ENCODE measurements at places on chromosomes 3 and 15. TPM values are rescaled to one million over a fixed set of nuclear protein-coding genes. Genes with fewer than 3 reads are reported as not detected.

SCG5 gene
- 91.9 TPM for total RNA-seq

NRROS gene
- total RNA-seq = 2.7 TPM

POPDC2 gene
- not detected for total RNA-seq

CTXN2 gene
- total RNA-seq = not detected

DNA sequence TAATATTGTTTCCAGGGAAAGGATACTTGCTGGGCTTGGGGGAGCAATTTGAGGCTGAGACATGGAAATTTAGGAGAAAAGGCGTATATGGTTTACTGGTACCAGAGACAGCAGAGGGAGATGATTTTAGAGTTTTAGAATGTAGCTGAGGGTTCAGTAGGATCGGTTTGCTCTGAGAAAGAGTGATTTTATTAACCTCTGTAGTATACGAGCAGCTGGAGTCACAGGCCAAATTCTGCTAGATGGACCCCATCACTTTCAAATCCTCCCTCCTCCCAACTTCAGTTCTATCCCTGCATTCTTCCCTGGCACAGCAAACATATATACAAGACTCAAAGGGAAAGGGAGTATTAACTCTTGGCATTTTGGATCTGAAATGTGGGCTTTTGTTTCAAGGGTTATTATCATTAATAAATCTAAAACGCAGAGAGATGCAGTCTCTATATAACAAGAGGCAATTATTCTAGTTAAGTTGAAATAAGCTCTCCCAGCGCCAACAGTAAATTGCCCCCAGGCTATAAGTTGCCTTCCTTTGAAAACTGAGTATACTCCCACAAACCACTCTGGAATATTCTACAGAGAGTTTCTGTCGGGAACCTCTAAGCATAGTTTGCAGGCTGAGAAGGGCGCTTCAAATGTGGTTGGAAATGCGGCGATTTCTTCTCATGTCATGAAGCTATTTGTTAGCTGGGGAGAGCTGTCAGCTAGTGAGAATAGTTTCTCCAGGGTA is 5.4 kb downstream of the CRABP1 start:
- DNase-seq = peak; percentile 46

DNA sequence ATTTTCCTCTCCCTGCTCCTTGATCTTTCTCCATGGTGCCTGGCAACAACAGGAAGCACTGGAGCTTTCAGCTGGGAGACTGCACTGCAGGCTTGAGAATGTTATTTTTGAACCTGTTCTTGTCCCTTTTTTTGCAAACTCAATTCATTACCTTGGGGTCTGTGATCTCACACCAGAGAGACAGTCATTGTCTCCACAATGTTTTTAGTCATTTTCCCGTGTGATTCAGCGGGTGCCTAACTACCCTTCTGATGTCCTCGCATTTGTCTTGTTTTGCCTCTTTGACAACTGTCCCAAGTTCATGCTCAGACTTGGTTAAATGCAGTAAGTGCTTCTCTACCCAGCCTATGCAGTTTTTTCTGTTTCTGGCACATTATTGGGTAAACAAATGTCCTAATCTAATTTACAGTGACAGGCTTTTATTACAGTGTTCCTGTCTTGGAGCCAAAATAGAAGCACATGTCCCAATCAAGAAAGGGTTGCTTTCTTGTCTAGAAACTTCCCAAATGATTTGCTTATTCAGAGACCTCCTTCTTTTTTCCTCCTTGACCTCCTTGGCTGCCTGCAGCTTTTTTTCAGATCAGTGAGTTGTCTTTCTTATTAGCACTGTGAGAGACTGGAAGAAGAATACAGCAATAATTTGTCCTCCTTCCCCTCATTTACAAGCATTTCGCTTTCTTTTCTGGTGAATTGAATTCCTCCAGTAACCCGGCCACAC is 162.4 kb downstream of the NSUN3 start:
- peak; percentile 3 for DNase-seq

DNA sequence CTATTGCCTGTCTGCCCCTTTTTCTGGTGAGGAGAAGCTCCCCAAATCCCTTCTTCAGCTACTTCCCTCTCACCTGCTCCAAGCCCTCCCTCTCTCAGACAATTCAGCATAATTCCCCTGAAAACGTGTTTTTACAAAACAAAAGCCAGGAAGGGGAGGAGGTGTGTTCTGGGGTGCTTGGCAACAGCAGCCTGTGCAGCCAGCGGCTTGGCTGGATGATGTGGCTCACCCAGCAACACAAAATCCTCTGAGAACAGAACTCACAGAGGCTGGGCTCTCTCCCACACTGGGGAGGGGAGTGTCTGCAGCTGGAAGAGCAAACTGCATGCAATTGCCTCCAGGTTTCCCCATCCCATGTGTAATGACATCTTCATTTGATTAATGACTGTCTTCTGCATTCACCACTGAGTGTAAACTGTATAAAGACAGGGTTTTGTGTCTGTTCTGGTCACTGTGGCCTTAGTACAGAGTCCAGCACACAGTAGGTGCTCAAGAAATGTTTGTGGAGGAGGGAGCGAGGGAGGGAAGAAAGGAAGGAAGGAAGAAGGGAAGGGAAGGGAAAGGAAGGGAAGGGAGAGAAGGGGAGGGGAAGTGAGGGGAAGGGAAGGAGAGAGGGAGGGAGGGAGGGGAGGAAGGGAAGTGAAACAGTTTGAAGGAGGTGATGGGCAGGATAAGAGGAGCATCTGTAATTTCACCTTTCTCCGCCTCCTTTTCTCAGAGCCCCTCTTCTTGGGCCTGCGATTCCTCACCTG is 70.1 kb upstream of the GLCE start:
- peak; percentile 61 for DNase-seq

DNA sequence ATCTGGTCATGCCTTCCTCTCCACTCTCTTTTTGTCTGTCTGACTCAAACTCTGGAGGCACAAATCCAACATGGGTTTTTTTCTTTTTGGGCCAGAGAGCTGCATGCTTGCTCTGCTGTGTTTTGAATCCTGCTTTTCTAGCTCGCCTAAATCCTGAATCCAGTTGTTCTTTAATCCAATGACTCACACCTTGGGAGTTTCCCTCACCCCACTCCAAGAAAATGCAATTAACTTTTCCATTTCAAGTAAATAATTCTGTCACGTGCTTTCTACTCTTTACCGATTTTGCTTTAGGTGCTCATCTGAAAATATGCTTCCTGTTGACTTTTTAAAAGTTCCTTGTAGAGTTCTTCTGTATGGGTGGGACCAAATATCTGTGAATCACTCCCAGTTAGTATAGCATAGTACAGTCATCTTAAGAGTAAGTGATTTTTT is 47.6 kb downstream of the SLMAP start:
- peak; percentile 96 for DNase-seq

DNA sequence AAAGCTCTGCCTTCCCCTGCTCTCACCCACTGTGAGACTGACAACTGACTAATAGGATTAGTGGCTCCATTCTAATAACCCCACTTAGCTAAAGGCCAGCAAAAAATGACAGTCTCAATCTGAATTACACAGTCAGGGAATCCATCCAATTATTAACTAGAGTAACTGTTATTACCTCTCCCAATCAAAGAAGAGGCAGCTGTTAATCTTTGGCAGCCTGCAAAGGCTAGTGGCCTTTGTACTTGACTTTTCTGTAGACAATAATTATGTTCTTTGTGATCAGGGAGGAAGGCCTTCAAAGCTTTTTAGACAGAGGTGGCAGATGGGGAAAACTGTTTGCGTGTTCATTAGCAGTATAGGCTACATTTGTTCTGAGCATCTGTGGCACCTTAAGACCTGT is 177.7 kb downstream of the ISL2 start:
- DNase-seq = no peak

GRCh38 chr3:169299889-169300288 is 363.6 kb downstream of the MECOM start:
- no peak for DNase-seq

GRCh38 chr3:150830094-150830681 is 67.2 kb upstream of the SIAH2 start:
- DNase-seq = peak; percentile 7

DNA sequence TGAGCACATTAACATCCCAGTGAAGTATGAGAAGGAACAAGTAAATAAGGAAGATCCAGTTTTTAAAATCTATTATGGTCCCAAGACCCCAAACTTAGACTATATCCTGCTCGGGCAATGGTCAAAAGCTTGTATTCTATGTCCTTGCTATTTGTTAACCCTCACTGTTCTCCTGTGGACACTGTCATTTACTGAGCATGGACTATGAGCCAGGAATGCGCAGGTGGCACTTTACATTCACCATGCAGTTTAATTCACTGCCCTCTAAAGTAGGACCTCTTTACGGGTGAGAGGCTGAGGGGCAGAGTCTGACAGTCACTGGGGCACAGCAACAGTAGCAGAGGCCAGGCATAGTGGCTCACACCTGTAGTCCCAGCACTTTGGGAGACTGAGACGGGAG is 28.6 kb downstream of the SPATA12 start:
- no peak for DNase-seq

DNA sequence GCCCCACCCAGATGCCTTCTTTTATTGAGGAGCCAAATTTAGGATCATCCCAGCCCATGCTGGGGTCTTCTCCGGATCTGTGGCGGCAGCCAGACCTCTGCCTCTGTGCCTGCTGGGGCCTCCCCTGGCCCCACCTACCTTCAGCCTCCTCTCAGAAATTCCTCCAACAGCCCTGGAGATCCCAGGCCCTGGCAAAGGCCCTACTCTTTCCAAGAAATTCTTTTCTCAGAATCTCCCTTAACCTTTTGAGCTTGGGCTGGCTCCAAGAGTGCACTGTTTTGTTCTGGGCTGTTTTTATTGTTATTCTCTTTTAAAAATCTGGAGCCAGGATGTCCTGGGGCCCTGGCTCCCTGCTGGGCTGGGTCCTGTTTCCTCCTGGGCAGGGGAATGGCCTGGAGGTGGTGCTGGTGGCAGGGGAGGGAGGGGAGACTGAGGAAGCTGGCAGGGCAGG is 57.8 kb downstream of the GRIP2 start:
- no peak for DNase-seq

- DNase-seq = peak; percentile 63
These were observed 225.6 kb upstream of the TLE3 start for GRCh38 chr15:70323111-70323851.

DNA sequence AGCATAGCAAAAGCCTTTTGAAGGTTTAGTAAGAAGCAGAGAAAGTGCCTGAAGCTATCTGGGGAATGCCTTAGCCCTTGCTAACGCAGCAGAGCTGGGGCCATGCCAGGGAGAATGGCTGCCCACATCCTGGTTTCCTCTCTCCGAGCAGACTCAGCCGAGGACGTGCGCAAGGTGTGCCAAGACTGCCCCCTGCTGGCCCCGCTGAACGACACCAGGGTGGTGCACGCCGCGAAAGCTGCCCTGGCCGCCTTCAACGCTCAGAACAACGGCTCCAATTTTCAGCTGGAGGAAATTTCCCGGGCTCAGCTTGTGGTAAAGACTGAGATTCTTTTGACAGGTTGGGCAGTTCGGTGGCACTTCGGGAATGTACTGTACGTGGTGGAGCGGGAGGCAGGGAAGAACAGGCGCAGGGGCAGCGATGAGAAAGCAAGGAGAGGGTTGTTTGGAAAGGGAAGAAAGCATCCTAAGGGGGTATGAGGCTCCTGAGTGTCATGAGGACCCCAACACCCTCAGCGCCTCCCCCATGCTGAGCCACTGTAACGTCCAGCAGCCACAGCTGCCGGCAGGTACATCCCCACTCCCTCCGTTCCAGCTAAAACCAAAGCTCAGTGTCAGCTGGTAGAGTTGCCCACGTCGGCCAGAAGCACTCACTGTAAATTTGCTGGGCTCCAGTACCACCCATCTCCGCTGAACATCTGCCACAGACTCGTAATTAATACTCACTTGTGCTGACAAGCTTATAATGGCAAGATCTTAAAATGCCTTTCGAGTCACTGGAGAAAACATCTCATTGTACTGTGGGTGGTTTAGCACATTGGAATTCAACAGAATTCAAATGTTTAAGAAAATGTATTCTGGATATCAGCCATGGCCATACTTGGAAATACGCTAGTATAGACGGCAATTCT is 4.4 kb downstream of the AHSG start:
- peak; percentile 98 for DNase-seq

DNA sequence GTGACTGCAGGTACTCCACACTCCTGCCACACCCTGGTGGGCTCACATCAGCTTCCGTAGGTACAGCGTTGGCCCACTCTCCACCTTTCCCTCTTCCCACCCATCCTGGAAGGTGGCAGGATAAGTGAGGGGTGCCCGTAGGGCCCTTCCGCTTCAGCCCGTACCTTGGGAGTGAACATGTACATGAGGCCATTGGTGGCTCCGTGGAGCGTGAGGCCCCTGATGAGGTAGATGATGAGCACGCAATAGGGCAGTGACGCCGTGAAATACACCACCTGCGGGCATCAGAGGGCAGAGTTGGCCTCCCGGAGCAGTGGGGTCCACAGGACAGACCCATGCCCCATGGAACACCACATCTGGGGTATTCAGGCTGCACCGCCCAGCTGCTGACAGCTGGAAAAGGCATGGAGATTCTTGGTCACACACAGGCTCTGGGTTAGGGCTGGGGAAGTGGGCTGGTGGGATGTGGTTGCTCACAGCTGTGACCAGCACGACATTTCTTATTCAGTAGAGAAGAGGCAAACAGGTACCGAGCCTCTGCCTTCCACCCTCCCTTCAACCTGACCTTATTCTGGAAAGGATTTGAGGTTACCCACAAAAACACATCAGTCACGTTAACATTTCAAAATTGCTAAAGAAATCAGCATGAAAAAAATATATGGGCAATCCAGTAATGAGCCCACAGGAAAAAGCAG is 23.8 kb downstream of the SLC6A20 start:
- DNase-seq = no peak

DNA sequence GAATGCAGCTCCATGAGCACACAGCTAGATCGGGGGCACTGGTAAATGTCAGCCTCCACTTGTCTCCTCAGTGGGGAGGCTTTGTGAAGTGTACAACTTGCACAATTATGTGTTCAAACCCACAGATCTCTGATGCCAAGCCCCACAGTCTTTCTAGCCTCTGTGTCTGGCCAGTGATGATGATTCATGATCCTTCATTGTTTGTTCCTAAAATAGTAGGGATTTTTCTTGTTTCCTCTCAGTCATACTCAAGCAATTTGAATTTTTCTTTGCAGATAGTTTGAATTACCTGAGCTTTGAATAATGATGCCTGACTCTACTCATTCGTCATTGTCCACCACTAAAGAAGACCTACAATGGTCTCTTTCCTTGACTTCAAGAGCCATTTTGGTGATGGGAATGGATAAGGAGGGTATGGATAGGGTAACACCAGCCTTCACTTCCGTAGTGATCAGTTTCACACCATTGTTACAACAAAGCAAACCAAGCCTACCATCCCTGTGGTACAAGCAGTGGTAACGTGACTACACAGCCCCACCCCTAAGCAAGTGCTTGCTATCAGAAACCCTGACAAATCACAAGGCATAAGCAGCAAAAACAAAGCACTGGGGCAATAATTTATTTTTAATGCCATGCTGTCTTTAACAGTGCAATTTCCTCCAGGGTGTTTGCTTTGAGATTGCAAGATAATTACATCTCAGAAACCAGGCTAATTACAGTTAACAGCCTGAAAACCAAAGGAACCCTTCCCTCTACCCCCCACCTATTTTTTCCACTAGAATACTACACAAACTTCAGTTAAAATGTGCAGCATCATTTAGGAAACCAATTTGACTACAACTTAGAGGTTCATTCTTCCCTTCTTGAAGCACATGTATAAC is 114.1 kb upstream of the PPP2R3A start:
- peak; percentile 47 for DNase-seq
